ENCODE measurements at places on chromosomes 5 and 9.

DNA sequence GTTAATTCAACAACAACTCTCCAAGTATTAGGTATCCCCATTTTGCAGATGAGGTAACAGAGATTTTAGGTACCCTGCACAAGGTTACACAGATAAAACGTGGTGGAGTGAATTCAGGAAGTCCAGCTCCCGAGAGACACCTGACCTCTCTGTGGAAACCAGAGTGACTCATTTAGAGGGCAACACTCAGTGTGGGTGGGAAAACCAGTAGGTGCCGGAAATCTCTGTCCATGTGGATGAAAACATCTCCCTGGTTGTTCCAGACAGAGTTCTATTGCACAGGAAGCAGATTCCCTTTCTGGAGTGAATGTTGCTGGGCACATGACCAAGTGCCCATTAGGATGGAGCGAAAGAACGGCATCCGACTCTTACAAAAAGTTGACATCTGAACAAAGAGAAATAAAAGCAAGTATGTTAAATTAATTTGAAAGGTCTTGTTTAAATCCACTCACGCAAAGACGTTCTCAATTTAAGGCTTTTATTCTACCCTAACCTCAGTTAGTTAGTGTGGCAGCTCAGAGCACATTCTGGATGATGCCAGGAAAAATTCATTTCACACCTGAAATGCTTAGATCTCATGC lies 391.9 kb upstream of the WWC1 start:
- no peak for DNase-seq

DNA sequence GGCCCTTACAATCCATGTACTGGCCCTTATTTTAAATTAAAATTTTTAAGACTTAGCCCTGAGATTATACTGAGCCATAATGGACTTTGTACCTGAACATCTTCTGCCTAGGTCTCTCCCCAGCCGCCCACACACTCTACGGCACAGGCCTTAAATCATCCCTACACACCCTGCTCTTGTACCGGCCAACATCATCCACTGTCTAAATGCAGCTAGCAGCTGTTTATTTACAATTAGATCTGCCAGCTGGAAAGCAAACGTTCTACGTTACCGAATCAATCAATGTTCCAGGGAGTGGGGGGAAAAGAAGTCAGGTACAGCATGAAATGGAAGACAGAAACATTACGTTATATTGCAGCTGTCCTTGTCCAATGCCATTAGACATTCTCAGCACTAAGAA lies 88.4 kb upstream of the GRAMD2B start:
- no peak for DNase-seq

DNA sequence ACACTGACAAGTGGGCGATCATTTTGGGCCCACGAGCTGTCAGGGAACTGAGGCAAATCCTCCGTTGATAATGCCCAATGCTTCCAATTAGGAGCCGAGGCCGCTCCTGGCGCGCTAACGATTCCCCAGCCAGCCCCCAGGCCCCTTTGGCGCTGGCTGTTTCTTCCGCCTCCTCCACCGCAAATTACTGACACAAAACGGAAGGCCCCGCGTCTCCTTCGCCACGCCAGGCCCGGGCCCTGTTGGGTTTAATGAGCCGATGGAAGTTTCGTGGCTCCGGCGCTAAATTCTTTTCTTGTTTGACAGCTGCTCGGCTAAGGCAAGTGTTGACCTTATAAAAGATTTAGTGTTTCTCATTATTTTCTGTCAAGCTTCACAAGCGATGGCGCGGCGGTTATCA lies 25.7 kb upstream of the BARHL1 start:
- no peak for DNase-seq

- no peak for DNase-seq
Observed at GRCh38 chr9:87518702-87519335, 21.2 kb downstream of the DAPK1 start.

DNA sequence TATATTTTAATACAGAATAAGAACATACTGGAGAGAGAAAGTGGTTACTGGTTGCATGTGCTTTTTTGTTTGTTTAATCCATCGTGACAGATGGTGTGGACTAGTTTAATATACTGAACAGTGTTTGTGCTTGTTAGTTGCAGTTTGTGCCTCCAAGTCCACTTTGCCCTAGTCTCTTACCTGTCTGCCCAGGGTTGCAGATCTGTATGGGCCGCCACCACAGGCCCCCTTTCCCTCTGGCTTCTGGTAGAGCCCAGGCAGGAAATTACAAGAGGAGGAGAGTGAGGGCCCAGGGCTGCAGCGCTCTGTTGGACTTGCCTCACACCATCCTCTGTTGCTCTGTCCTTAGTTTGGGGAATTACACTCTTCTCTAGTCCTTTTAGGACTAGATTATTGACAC lies 166.4 kb downstream of the KDM4C start:
- DNase-seq = no peak

DNA sequence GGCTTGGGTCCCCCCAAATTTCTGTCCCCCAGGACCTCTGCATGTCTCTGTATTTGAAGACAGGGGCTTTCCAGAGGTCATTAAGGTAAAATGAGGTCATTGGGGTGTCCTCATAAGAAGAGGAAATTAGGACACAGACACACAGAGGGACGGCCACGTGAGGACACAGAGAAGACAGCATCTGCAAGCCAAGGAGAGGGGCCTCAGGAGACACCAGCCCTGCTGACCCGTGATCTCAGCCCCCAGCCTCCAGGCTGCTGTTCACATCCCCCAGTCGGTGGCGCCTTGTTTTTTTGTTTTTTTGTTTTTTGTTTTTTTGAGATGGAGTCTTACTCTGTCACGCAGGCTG lies 1.2 kb upstream of the CCDC183 start:
- DNase-seq = no peak

DNA sequence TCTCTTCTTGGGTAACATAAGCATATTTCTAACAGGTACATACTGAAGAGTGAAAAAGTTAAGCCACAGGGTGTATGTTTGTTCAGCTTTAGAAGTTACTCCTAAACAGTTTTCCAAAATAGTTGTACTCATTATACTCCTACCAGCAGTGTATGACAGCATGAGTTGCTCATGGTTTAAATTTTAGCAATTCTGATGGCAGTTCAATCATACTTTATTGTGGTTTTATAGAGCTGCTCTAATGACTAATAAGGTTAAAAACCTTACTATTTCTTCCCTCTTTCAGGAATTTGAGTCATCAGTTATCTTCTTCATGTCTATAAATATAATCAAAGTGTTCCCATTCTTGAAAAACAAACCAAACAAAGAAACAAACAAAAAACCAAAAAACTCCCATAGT lies 81.5 kb downstream of the CAAP1 start:
- DNase-seq = no peak

DNA sequence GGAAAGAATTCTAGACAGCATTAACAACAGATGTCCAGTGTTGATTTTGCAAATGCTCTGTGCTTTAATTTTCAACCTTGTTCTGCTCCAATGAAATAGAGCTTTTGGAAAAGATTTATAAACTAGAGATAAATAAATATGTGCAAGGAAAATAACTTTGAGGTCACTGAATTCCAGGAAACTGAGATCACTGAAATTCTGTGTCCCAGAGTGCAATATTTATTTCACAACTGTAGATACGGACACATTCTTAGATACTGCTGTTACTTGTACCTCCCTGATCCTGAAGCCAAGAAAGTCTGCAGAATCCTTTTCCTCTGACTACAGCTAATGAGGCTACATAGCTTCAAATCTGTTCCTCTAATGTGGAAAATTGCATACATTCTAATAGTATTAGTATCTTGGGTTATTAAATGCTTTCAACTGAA lies 222.9 kb downstream of the DOCK8 start:
- no peak for DNase-seq

GRCh38 chr5:67013719-67014118 lies 182.9 kb downstream of the CD180 start:
- no peak for DNase-seq

DNA sequence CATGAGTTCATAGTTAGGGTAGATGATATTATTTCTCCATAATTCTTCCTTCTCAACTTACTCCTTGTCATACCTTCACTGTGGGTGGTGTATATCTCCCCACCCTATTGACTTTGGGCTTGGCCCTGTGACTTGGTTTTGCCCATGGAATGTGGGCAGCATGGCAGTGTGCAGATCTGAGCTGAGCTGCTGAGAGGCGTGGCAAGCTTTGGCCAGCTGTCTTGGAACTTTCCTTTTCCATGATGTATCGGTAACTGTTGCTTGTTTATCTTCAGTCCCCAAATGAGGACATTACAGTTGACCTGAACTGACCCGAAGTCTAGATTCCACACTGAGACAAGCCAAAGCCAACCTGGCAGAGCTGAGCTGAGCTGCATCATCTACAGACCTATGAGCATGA lies 70.4 kb downstream of the RALGPS1 start:
- no peak for DNase-seq

DNA sequence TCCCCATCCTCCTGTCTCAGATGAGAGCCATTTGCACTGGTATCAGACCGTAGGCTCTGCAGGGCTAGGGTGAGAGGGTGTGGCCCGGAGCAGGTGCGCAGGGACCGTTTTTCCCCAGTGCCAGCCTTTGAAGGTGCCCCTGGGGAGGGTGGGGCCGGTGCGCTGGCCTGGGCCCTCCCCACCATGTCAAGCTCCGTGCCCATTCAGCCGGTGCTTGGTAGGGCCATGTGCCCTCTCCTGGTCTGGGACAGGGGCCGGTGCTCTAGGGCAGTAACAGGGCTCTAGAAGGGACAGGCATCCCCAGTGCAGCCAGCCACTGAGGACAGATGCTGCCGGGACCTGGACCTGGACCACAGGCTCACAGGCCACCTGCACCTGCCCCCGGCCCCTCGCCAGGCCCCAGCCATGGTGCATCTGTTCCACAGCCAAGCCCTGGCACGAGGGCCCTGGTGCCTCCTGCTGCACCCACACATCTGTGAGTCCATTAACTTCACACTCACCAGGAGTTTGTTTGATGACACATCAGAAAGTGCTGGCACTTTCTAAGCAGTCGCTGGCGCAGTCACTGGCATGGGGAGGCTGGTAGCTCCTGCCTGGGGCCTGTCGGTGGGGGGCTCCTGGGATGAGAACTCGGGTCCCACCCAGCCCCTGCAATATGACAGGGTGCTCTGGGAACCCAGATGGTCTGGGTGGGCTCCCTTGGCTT lies 5.0 kb upstream of the QRFP start:
- no peak for DNase-seq

DNA sequence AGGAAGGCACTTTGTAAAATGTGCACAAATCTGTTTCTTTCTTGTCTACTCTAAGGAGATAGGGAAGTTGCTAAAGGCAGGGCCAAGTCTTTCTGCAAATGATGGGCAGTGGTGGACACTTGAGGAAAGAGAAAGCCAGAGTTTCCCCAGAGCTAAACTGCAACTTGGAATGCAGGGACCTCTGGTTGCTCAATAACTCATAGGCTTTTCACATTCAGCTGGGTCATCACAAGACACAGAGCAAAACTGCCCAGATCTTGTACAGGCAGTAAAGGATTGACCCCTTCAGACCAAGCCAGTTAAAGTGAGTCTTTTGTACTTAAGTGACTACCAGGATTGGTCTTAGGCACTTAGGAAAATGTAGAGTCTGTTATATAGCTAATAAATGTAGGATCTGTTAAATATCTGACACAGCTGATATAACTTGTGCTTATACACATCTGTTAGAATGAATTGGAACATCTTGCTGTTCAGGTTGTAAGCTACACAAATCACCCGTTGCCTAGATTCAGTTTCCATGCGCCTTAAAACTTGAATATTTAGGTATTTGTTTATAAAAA lies 13.5 kb upstream of the AGXT2 start:
- no peak for DNase-seq

GRCh38 chr9:130478736-130479575 lies 34.2 kb downstream of the ASS1 start:
- no peak for DNase-seq

GRCh38 chr5:71740015-71740753 lies 21.1 kb downstream of the CARTPT start:
- no peak for DNase-seq

- no peak for DNase-seq
Observed at GRCh38 chr5:167652690-167653089, 638.8 kb upstream of the WWC1 start.

DNA sequence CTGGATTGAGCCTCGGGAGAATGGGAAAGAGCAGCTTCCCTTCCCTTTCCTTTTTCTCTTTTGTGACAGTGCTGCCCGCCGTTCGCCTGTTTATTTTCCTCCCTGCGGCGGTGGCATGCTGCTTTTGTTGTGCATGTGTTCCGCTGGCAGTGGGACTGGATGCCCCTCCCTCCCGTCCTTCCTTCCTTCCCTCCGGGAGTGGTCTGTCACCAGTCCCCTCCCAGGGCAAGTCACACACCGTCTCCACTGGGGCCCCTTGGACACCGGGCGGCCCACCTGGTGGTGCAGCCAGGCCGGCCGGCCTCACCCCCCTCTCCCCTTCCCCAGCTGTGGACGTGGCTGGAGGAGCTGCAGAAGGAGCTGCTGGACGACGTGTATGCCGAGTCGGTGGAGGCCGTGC lies 214.7 kb downstream of the TRIO start:
- DNase-seq = no peak

- DNase-seq = no peak
Observed at GRCh38 chr5:56564541-56565282, 250.6 kb upstream of the MAP3K1 start.

DNA sequence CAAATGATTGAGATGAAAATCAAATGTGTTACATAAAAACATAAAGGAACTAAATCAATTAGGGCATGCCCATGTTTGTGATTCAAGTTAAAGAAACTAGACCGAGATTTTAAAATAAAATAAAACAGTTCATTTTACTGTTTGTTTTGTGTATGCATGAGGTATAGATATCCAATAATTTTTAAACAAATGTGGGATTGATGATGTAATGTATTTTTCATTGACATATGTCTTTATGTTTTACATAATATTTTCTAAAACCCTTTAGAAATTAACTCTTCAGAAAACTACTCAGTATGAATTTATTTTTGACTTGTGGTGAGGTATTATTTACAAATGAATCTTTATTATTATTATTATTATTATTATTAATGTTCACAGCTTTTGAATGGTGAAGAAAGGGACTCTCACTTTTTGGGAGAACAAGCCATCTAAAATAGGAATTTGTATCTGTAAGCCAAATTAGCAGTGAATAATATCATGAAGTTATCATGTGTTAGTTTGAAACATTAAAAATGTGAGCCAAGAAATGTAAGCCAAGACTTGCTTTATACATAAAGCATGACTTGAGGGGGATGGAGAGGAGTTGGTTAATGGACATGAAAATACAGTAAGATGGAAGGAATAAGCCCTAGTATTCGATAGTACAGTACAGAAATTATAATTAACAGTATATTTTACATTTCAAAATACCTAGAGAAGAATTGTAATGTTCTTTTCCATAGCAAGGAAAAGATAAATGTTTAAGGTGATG lies 355.0 kb downstream of the CDH10 start:
- DNase-seq = no peak
